ENCODE measurements at places on chromosomes 16 and 17. TPM values are rescaled to one million over a fixed set of nuclear protein-coding genes. Genes with fewer than 3 reads are reported as not detected.

GRCh38 chr16:12348733-12349704 is 372.5 kb downstream of the SNX29 start:
- no peak for DNase-seq
- no peak overlapping the region for H3K27ac ChIP-seq
- no peaks in the 10 kb centered on the region for H3K36me3 ChIP-seq
- H3K4me1 ChIP-seq: no peaks in the 10 kb centered on the region

DNA sequence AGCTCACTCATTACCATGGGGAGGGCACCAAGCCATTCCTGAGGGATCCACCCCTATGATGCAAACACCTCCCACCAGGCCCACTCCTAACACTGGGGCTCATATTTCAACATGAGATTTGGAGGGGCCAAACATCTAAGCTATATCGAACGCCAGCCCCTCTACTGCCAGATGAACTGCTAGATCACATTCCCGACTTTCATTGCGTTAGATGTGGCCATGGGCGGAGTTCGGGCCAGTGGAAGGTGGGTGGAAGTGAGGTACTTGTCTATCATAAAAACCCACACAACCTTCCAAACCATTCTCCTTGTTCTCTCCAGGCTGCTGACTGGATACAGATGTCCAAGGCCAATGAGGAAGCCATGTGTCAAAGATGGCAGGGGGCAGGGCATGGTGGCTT is 27.0 kb upstream of the ANKRD40CL start:
- no peak overlapping the region for H3K27ac ChIP-seq
- no peak for DNase-seq
- H3K4me3 ChIP-seq: no peak overlapping the region
- H3K27me3 ChIP-seq: no peaks in the 10 kb centered on the region
- H3K4me1 ChIP-seq: peaks cover 8% of the 10 kb centered on the region

DNA sequence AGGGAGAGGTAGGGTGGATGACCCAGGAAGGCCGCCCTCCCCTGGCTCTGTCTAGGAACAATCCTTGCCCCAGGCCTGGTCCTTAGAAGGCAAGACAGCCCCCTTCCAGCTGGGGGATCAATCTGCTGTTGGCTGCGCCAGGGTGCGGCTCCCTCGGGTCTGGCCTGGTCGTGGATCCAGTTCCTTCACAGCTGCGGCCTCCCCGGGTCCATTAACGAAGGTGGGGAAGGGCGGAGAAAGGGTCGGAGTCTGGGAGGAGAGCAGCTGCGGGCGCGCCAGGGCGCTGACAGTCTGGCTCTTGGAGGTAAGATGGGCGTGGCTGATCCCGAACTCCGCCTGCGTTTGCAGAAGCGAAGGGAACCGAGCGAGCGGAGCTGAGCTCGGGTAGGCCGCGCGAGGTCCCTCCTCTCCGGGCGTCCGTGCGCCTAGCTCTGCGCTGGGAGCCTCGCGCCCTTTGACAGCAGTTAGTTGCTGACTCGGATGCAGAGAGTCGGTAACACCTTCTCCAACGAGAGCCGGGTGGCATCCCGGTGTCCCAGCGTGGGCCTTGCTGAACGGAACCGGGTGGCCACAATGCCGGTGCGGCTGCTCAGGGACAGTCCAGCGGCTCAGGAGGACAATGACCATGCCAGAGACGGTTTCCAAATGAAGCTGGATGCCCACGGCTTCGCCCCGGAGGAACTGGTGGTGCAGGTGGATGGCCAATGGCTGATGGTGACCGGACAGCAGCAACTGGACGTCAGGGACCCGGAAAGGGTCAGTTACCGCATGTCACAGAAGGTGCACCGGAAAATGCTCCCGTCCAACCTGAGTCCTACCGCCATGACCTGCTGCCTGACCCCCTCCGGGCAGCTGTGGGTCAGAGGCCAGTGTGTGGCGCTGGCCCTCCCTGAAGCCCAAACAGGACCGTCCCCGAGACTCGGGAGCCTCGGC is at the start of gene HSPB9:
HSPB9 (plus strand) TSS at position 434 of the 933 bp plus-strand sequence; CDS start at position 481, 47 bp downstream.
- H3K36me3 ChIP-seq: 0 out of 2 replicates have a peak, but pooled peaks cover 2% of the 10 kb centered on the region
- H3K4me3 ChIP-seq: peak within 1 kb of the TSS; percentile 55
- H3K27me3 ChIP-seq: no peaks in the 10 kb centered on the region
- peak; percentile 95 for DNase-seq

DNA sequence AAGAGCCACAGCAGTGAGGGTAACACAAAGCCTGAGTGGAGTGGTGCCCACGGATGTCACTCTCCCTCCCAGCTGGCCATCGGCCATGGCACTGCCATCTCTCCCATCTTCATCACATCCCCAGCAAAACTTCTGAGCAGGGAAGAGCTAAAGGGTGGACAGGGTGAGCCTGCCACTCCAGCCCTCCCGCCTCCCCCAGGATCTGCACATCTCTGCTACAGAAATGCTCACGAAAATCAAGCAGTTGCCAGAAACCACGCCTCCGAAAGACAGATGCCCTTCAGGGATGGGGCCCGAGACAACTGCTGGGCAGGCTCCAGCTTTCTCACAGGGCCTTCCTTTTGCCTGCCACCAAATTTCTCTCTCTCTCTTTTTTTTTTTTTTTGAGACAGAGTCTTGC is 3.6 kb downstream of the GRIN2C start:
- H3K27ac ChIP-seq: no peak overlapping the region
- DNase-seq: no peak
- peaks cover 8% of the 10 kb centered on the region for H3K4me1 ChIP-seq
- H3K36me3 ChIP-seq: no peaks in the 10 kb centered on the region
- no peak overlapping the region for H3K4me3 ChIP-seq

DNA sequence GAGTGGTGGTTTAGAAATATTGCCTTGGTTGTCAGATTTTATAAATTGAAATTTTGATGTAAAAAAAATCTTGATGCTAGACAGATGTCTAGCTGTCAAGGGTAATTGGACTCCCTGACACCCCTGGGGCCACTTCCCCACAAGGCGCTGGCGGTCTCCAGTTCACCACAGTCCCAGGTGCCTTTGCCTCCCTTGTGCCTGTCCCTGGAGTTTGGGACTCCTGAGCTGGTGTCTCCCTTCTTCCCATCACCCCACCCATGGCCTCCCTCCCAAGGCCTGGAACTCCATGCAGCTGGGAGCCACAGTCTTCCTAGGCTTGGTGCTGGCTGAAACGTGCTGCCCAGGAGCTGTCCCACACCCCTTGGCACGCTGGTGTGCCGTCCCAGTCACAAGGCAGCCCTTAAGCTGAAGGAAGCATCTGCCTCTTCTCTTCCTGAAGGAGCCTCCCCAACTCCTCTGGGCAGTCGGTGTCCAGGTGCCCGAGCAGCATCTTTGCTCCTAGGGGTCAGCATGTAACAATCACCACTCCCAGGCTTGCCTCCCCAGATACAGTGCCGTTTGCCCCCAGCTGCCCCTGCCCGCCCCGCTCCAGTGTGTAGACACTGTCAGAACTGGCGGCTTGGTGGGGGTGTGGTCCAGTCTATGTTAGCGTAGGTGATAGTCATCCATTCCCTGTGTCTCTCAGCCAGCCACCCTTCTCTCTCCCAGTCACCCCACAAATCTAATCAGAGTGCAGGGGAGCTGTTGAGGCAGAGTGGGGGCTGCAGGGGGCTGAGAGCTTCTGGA is 26.2 kb downstream of the POLR3E start:
- no peaks in the 10 kb centered on the region for H3K27me3 ChIP-seq
- no peak for DNase-seq

DNA sequence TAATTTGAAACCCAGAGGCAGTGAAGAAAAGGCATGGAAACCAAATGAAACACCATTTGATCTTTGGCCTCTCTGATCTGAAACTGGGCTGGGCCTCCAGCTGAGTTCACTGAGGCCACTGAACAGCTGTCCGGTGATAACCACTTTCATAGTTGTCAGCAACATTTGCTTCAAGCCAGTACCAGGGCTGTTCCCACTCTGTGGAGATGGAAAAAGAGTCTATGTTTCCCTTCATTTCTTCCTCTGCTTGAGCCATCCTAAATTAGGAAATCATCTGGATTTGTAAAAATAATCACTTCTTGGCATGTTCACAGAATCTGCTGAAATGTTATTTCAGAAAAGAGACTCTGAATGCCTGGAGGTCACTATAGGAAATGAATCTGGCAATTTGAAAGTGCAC is 119.3 kb downstream of the STX8 start:
- no peak overlapping the region for H3K4me3 ChIP-seq
- DNase-seq: no peak
- no peaks in the 10 kb centered on the region for H3K27me3 ChIP-seq
- H3K36me3 ChIP-seq: no peaks in the 10 kb centered on the region

- peak; percentile 68 for DNase-seq
- H3K27ac ChIP-seq: peak overlapping the region; percentile 39
- no peaks in the 10 kb centered on the region for H3K36me3 ChIP-seq
- peaks cover 13% of the 10 kb centered on the region for H3K4me1 ChIP-seq
Measured at GRCh38 chr16:57675741-57676551, 7.8 kb downstream of the ADGRG3 start.

DNA sequence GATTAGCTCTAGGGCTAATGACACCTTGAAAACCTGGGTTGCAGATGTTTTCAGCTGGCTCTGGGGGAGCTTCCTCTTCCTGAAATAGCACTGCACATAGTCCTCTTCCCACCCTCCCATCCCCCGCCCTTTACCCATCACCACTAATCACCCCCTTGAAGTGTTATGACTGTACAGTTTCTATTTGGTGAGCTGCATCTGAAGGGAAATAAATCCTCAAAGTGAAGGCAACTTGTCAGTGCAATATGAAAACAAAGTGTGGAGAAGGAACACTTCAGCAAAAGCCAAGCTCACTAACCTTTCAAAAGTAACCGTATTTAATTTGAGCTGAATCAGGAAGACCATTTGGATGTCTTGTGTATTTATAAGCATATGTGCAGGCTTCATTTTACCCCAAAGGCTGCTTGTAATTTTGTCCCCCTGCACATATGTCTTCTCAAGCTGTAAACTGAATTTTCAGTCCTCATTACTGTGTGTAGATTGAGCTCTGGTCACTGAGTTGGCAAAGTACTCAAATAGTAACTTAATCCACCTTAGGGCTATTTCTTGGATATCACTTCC is 44.1 kb upstream of the CA10 start:
- H3K4me1 ChIP-seq: no peaks in the 10 kb centered on the region
- no peak overlapping the region for H3K4me3 ChIP-seq
- H3K27me3 ChIP-seq: no peaks in the 10 kb centered on the region

DNA sequence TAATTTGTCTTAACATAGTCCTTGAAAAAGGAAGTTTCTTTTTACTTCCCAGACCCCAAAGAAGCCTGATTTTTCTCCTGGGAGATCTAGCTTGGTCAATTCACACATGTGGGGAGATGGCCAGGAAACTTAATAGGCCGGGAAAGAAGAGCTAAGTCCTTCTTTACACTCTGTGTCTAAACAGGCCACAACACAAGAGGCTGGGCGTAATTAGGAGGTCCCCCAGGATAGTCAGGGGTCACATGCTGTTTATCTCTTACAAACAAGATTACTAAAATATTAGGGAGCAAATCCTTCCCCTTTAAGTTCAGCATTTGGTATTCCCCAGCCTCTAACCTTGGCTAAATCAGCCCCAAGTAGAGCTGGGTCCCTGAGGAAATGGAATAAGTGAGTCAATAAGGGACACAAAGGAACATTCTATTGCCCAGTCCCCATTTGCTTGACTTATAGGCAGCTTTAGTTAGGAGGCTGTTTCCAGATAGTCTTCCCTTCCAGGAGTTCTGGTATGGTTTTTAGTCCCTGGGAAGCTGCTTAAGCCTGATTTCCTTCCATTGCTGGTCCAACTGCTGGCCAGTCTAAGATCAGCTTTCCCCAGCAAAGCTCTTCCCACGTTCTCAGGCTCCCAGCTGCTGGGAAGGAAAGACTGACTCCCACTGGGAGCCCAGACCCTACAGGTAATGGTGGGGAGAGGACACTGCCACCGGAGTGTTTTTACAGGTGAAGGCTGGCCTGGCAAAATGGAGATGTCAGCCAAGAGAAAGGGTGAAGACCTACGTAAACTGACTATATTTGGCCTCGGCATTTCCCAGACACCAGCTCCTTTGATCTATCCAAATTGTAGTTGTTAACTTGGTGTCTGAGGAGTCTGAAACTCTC is 14.1 kb upstream of the HOXB9 start:
- peaks cover 19% of the 10 kb centered on the region for H3K4me1 ChIP-seq
- no peak overlapping the region for H3K27ac ChIP-seq
- H3K27me3 ChIP-seq: peaks cover 100% of the 10 kb centered on the region
- no peaks in the 10 kb centered on the region for H3K36me3 ChIP-seq
- no peak for DNase-seq
- no peak overlapping the region for H3K4me3 ChIP-seq

DNA sequence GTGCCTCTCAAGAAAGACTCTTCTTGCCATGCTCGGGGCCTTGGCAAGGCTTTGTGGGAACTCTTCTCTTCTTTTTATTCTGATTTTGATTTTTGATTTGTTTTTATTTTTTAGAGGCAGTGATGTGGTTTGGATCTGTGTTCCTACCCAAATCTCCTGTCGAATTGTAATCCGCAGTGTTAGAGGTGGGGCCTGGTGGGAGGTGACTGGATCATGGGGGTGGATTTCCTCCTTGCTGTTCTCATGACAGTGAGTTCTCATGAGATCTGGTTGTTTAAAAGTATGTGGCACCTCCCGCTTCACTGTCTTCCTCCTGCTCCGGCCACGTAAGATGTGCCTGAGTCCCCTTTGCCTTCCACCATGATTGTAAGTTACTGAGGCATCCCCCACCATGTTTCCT is 281.4 kb downstream of the CPPED1 start:
- H3K36me3 ChIP-seq: no peaks in the 10 kb centered on the region
- H3K27ac ChIP-seq: no peak overlapping the region
- H3K4me1 ChIP-seq: no peaks in the 10 kb centered on the region
- DNase-seq: no peak

- H3K4me1 ChIP-seq: no peaks in the 10 kb centered on the region
- peaks cover 13% of the 10 kb centered on the region for H3K27me3 ChIP-seq
- no peak for DNase-seq
- no peak overlapping the region for H3K27ac ChIP-seq
- H3K4me3 ChIP-seq: no peak overlapping the region
Measured at GRCh38 chr16:30473231-30474073, 910 bp downstream of the ITGAL start.

DNA sequence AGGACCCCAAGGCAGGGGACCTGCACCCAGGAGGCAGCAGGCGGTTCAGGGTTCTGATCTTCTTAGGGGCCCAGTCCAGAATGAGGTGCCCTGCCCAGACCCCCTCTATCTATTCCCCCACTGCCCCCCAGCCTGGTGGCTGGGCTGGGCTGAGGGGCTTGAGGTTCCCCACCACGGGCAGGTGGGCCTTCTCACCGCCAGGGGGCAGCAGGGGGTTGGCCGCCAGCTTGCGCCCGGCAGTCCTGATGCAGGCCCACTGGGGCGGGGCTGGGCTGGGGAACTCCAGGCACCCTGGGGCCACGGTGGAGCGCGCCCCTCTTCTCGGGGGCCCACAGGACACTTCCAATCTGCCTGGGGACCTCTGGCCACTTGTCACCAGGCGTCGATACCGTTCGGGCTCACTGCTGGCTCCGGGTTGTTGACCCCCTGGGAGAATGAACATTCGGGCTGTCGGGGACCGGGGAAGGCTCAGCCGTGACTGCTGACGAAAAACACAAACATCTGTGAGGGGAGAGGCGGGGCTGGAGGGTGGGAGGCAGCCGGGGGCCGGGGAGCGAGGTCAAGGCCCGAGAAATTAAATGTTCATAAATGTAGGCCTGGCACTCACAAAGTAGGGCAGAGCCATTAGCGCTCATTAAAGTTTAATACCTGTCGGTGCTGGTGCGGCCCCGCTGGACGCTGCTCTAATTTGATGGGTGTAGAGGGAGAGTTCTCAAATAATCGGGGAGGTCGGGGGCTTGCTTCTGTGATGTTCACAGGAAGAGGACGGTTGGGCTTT is 219.3 kb upstream of the GSE1 start:
- H3K4me3 ChIP-seq: no peak overlapping the region
- no peaks in the 10 kb centered on the region for H3K27me3 ChIP-seq
- H3K27ac ChIP-seq: no peak overlapping the region
- peak; percentile 83 for DNase-seq

Gene GAST
- total RNA-seq: not detected

Gene RPRML
- total RNA-seq: 16.4 TPM

Gene IL17C
- total RNA-seq: 5.1 TPM

Gene TNFSF12
- 1.6 TPM for total RNA-seq

Gene CD300A
- 0.45 TPM for total RNA-seq

Gene NUPR1
- total RNA-seq: not detected

Gene TMEM92
- total RNA-seq: 7.3 TPM

Gene SKAP1
- total RNA-seq: not detected
